Astrocyte (in vitro differentiated cells and primary cell): ENCODE measurements at places on chromosomes 2 and 18. TPM values are rescaled to one million over a fixed set of nuclear protein-coding genes. Genes with fewer than 3 reads are reported as not detected.

Gene TMEM169
- total RNA-seq = 17.9 and 20.1 TPM in 2 replicates

Gene ACYP2
- 6.8 and 8.5 TPM in 2 replicates for total RNA-seq

DNA sequence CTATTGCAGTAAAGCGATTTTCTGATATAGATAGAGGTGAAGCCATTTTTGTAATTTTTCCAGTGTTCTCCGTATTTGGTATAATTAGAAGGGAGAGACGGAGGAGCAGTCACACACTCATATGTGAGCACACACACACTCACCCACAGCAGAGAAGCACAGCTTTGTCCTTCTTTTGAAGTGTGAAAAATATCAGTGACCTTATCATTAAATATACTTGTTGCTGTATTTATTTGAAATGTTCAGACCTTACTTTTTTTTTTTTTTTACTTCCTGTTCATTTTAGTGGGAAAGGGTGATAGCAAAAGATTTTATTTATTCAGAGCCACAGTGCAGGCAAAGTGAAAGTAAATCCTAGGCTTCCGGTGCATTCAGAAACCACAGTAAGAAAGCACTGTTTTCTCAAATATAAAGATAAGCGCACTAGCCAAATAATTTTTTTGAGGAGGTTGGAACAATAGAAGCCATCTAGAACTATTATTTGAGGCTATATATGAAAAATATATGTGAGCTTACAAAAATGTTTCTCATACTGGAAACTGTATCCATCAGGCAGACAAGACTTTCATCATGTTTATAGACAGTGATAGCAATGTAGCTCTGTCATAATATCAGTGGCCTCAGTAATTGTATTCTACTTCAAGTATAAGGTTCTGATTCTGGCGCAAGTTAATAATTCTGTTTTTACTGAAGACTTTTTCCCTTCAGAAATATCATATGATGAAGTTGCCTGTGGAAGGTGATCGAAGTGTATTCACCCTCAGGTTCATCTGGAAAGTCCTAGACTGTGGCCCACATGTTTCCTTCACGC, 37.2 kb downstream of the TSHZ1 start:
- DNase-seq = peak; percentile 62
- peaks cover 5% of the 10 kb centered on the region for H3K4me1 ChIP-seq
- peak overlapping the region; percentile 50 for H3K27ac ChIP-seq
- peak overlapping the region; percentile 56 for H3K4me3 ChIP-seq
- H3K36me3 ChIP-seq = no peaks in the 10 kb centered on the region
- H3K27me3 ChIP-seq = no peaks in the 10 kb centered on the region

Gene POTEE
- total RNA-seq = 0.79 and 1.0 TPM in 2 replicates

DNA sequence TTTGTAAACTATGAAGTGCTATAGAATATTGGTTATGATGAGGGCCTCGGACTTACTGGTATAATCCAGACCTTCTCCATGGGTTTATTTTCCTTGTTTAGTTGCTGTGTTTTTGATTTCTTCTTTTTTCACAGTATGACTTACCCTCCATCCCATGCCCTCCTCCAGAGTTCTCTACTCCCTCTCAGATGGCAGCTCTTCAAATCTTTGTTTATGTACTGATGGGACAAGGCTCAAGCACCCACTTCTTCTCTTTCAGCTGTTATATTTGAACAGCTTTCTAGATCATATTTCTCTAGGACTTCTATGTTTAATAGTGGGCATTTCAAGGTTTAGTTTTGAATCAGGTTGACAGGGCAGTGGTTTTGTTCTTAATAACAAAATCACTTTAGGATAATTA, 43.9 kb downstream of the CLIP4 start:
- no peaks in the 10 kb centered on the region for H3K27me3 ChIP-seq
- no peak for DNase-seq
- no peaks in the 10 kb centered on the region for H3K4me1 ChIP-seq
- H3K36me3 ChIP-seq = peaks cover 31% of the 10 kb centered on the region

GRCh38 chr2:169925968-169926367, 98.7 kb downstream of the UBR3 start:
- H3K4me1 ChIP-seq = no peaks in the 10 kb centered on the region
- no peak for DNase-seq
- no peak overlapping the region for H3K4me3 ChIP-seq
- no peak overlapping the region for H3K27ac ChIP-seq

- peaks cover 3% of the 10 kb centered on the region for H3K36me3 ChIP-seq
- H3K27ac ChIP-seq = no peak overlapping the region
- H3K4me3 ChIP-seq = no peak overlapping the region
- no peaks in the 10 kb centered on the region for H3K27me3 ChIP-seq
Observed at GRCh38 chr2:159462201-159462785, 154.1 kb downstream of the BAZ2B start.

DNA sequence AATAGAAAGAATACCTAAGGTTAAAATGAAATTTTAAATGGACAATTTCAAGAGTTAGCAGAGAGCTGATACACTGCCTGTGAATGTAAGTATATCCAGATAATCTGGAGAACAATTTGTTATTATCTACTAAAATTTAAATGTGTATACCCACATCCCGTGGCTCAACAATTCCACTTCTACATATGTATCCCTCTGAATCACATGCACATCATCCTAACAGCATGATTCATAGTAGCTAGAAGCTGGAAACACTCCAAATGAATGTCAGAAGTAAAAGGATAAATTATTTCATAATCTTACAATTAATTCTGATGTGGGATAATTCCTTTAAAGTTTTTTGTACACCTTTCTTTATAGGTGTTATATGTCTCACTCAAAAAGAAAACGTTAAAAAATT, 87.9 kb downstream of the CNTNAP5 start:
- DNase-seq = peak; percentile 52
- H3K4me1 ChIP-seq = no peaks in the 10 kb centered on the region
- H3K27me3 ChIP-seq = no peaks in the 10 kb centered on the region
- H3K36me3 ChIP-seq = no peaks in the 10 kb centered on the region
- H3K4me3 ChIP-seq = no peak overlapping the region

- no peaks in the 10 kb centered on the region for H3K27me3 ChIP-seq
- DNase-seq = no peak
- H3K4me3 ChIP-seq = no peak overlapping the region
- H3K36me3 ChIP-seq = no peaks in the 10 kb centered on the region
Observed at GRCh38 chr2:134275058-134275862, 21.4 kb downstream of the MGAT5 start.

Gene EFR3B
- total RNA-seq = 13.3 and 14.7 TPM in 2 replicates

Gene ANKRD30BL
- total RNA-seq = not detected in 2 replicates

- no peaks in the 10 kb centered on the region for H3K27me3 ChIP-seq
- H3K36me3 ChIP-seq = no peaks in the 10 kb centered on the region
- no peak overlapping the region for H3K4me3 ChIP-seq
- DNase-seq = peak; percentile 83
Observed at GRCh38 chr2:182038576-182038975, 52.9 kb downstream of the PPP1R1C start.

GRCh38 chr2:168091986-168092385, 155.4 kb downstream of the STK39 start:
- DNase-seq = no peak
- H3K27ac ChIP-seq = no peak overlapping the region
- H3K36me3 ChIP-seq = peaks cover under 1% of the 10 kb centered on the region
- no peak overlapping the region for H3K4me3 ChIP-seq

Gene HRH4
- total RNA-seq = 0.17 and 0.25 TPM in 2 replicates

DNA sequence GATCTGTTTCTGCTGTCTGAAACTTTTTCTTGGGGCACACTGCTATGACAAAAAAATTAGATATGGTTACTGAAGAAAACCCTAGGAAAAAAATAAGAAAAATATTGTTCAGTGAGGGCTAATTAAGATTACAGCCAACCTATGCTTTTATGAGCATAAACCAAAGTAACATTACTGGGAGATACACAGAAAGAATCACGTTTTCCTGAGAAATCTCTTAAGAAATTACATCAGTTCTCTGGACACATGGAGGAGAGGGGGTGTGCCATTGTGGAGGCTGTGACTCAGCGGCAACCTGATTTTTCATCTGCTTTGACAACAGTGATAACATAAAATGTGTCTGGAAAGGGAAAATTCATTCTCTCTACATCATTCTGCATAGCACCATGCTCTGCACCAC, 13.4 kb upstream of the NMI start:
- H3K27ac ChIP-seq = no peak overlapping the region
- no peaks in the 10 kb centered on the region for H3K27me3 ChIP-seq
- H3K4me3 ChIP-seq = no peak overlapping the region
- H3K4me1 ChIP-seq = peaks cover 9% of the 10 kb centered on the region
- DNase-seq = peak; percentile 86
- H3K36me3 ChIP-seq = no peaks in the 10 kb centered on the region

DNA sequence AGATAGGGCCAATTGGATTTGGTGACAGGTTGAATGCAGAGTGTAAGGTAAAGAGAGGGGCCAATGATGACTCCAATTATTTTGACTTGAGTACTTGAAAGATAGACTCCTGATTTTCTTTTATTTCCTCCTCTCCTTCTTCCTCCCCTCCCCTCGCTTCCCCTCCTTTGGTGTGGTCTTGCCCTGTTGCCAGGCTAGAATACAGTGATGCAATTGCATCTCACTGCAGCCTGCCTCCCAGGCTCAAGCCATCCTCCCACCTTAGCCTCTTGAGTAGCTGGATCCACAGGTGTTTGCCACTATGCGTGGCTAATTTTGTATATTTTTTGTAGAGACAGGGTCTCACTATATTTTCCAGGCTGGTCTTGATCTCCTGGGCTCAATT, 2.3 kb downstream of the DGUOK start:
- H3K27ac ChIP-seq = no peak overlapping the region
- no peak for DNase-seq
- no peaks in the 10 kb centered on the region for H3K27me3 ChIP-seq
- no peaks in the 10 kb centered on the region for H3K36me3 ChIP-seq
- no peak overlapping the region for H3K4me3 ChIP-seq

DNA sequence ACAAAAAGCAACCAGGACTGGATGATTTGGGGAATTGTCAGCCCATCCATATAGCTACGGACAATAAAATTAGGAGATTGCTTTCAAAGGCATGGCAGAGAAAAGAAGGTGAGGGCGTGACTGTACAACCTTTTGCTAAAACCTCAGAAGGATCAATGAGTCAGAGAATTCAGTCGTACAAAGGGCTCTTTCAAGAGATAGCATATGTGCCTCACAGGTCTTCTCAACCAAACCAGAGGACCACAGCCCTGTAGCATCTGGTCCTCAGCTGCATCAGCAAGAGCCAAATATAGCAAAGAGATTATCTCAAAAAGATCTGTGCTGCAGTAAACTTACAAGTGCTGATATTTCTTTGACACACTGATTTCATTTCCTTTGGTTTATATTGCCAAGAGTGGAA, 149.9 kb upstream of the RAB6C start:
- H3K4me3 ChIP-seq = no peak overlapping the region
- no peak for DNase-seq
- no peaks in the 10 kb centered on the region for H3K4me1 ChIP-seq
- H3K27me3 ChIP-seq = no peaks in the 10 kb centered on the region
- H3K27ac ChIP-seq = no peak overlapping the region

DNA sequence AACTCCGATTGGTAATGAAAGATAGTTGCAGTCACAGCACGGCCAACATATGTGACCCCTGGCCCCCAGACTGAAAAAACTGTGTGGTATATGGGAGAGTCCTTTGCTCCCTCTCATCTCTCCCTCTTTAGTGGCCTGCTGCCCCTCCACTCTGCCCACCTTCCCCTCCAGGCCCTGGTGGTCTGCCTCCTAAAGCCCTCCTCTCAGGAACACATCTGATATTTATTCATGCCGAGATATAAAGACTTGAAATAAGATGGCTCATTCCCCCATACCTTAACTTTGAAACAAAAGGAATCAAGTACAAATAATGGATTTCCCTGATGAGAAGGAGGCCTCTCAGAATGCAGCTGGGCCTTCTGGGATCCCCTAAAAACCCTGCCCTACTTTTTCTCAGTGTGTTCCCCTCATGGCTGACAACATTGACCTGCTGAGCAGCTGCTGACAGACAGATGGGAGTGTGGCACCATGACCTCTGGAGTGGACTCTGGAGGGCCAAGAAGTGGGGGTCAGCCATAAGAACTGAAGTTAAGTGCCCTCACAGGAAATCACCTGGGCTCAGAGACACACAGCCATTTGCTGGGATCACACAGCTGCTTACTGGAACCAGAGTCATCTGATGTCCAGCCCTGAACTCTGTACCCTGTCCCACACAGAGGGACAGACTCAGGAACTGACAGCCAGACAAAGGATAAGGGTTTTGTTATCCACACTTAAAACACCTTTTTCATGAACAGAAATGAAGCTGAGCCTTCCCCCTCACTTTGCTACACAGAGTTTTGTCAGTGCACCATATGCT, 39.8 kb upstream of the ST8SIA3 start:
- no peaks in the 10 kb centered on the region for H3K36me3 ChIP-seq
- H3K27ac ChIP-seq = no peak overlapping the region
- H3K4me3 ChIP-seq = no peak overlapping the region
- DNase-seq = no peak
- no peaks in the 10 kb centered on the region for H3K27me3 ChIP-seq

DNA sequence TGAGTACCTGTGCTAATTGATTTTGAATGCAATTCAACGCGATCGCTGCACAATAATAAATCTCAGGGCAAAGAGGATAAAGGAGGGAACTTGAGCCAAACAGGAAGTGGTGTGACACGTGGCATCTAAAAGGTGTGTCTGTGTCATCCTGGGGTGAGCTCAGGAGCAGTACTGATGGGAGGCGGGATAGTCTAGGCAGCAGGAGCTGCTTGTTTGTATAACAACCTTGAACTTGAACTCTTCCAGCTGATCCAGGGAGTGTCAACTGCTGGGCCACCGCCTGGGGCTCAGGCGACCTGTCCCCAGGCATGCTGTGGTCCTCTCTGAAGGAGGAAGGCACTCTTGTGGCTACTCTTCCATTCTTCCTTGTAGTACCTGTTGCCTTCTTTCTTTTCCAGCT, 61.2 kb downstream of the BOD1L2 start:
- DNase-seq = no peak
- H3K27me3 ChIP-seq = no peaks in the 10 kb centered on the region
- no peaks in the 10 kb centered on the region for H3K36me3 ChIP-seq
- H3K4me1 ChIP-seq = peaks cover 12% of the 10 kb centered on the region
- H3K4me3 ChIP-seq = no peak overlapping the region

Gene RAB6C
- 0.09 and 0.14 TPM in 2 replicates for total RNA-seq

Gene AMER3
- total RNA-seq = 0.07 TPM in 1 of 2 replicates, not detected in the other

Gene CCDC121
- total RNA-seq = 1.2 and 1.6 TPM in 2 replicates

DNA sequence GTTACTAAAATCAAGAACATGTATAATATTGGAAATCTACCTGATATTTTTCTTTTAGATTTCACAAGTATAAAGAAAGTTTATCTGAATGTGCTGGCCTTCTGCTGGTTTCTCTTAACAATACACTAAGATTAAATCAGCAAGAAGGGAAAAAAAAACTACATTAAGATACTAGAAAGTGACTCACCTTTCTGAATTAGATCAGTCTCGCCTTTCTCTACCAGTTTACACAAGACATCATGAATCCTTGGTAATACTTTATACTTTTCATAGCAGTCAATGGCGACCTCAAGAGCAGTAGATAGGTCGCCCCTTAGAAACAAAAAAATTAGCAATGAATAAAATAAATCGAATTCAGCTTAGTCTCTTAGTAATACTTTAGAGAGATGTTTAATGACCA, 61.2 kb downstream of the LRPPRC start:
- H3K27me3 ChIP-seq = no peaks in the 10 kb centered on the region
- peaks cover 21% of the 10 kb centered on the region for H3K36me3 ChIP-seq
- DNase-seq = peak; percentile 56
- H3K4me1 ChIP-seq = no peaks in the 10 kb centered on the region

Gene CD8B2
- total RNA-seq = not detected in 2 replicates
